Vagina (tissue), 2 donors: ENCODE measurements at places on chromosomes 5 and 9.

DNA sequence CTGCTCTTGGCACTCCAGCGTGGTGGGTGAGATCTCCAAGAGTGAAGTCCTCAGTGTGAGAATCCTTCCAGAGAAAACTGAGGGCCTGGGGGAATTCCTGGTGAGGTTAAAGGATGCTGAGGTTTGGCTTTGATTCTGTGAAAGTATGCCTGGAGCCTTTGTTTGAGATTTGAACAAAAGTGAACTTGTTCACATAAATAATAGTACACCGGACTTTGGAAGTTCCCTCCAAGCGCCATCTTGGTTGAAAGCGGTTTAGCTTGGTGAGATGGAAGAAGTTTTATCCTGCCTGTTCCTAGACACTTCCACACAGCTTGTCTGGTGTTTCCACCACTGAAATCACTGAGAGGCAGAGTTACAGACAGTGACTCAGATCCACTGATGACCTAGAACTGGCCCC lies 286.4 kb downstream of the NTRK2 start:
- H3K36me3 ChIP-seq: no peaks in the 10 kb centered on the region
- no peak overlapping the region for H3K4me3 ChIP-seq
- no peak for DNase-seq
- H3K4me1 ChIP-seq: peaks cover 6% of the 10 kb centered on the region
- no peaks in the 10 kb centered on the region for H3K27me3 ChIP-seq

GRCh38 chr9:115240676-115241075 lies 122.7 kb upstream of the TNC start:
- no peak for DNase-seq
- no peaks in the 10 kb centered on the region for H3K27me3 ChIP-seq
- no peaks in the 10 kb centered on the region for H3K36me3 ChIP-seq
- H3K4me3 ChIP-seq: no peak overlapping the region
- H3K27ac ChIP-seq: no peak overlapping the region

GRCh38 chr9:35526087-35526801 lies 36.3 kb downstream of the RUSC2 start:
- H3K36me3 ChIP-seq: no peaks in the 10 kb centered on the region
- H3K4me1 ChIP-seq: peaks cover 56% of the 10 kb centered on the region
- H3K4me3 ChIP-seq: no peak overlapping the region
- H3K27me3 ChIP-seq: no peaks in the 10 kb centered on the region

- no peak overlapping the region for H3K4me3 ChIP-seq
- no peaks in the 10 kb centered on the region for H3K27me3 ChIP-seq
These were observed 42.7 kb upstream of the AKNA start for GRCh38 chr9:114430457-114430856.

DNA sequence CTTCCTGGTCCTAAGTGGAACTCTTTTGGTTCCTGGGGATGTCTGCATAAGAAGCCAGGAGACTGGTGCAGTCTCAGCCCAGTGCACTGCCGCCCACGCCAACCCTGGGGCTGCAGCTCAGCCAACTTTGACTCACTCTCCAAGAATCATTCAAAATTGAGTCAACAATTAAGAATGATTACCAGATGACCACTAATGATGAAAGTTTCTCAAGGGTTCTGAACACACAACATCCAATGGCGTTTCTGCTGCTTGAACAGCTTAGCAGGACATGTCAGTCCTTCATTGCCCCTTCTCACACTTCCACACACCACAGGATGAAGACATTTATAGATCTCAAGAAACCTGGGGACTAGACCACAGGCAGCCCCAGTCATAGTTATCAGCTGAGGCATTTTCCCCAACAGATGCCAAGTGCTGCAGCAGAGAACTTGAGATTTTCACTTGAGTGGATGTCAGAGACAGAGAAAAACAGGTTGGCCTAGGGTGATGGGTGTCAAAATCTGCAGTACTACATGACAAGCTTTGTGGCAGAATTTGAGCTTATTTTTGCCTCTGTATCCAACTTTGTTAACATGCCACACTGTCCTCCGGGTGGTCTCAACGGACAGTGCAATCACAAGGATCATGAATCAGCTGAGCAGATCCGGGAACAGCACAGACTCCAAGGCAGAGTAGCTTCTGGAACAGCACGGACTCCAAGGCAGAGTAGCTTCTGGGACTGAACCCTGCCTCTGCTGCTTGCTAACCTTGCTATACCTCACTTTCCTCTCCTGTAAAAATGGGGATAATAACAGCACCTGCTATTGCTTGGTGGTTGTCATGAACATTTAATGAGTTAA lies 356.1 kb downstream of the SPOCK1 start:
- peak; percentile 87 for DNase-seq
- H3K27me3 ChIP-seq: no peaks in the 10 kb centered on the region
- H3K4me3 ChIP-seq: no peak overlapping the region
- H3K4me1 ChIP-seq: peaks cover 26% of the 10 kb centered on the region
- H3K36me3 ChIP-seq: no peaks in the 10 kb centered on the region

DNA sequence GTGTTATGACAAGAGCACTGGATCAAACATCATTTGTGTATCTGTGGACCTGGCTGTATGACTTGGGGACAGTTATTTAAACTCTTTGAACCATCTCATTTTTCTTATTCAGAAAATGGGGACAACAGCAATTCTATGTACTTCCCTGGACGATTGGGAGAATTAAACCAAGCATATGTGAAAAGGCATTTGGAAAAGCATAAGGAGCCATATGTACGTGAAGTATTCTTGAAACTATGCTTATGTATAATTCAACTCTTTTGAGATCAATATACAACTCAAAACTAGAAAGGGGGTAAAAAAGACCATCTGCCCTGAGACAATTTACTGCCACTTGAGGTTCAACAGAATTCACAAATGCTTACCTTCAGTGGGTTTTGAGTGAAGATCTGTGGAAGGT lies 75.5 kb downstream of the NLN start:
- no peaks in the 10 kb centered on the region for H3K4me1 ChIP-seq
- H3K4me3 ChIP-seq: no peak overlapping the region
- no peaks in the 10 kb centered on the region for H3K27me3 ChIP-seq
- H3K36me3 ChIP-seq: no peaks in the 10 kb centered on the region
- DNase-seq: no peak

DNA sequence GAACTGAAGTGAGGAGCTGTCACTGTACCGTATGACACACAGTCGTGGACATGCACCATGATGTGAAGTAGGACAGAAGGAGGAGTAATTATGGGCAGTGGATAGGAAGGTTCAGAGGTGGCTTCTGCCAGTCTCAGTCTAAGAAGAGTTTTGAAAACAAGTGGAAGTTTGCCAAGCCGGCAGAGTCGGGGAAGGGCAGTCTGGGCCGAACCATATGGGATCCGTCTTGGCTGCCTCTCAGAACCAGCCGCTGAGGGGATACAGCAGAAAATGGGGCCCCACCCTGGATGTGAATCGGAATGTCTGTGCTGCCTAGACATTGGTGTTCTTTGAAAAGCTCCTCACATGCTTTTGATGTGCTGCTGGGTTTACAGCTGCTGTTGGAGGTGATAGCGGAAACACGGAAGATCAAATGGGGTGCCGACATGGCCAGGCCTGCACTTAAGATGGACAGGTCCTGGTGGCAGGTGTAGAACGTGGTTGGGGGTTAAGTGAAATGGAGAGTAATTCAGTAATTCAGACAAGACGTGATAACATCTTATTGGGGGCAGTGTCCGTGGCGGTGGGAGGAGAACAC lies 11.2 kb downstream of the SNX18 start:
- peaks cover 86% of the 10 kb centered on the region for H3K4me1 ChIP-seq
- no peak overlapping the region for H3K4me3 ChIP-seq
- H3K27me3 ChIP-seq: no peaks in the 10 kb centered on the region
- no peaks in the 10 kb centered on the region for H3K36me3 ChIP-seq
